Esophagus muscularis mucosa (tissue), 4 donors: ENCODE measurements at places on chromosomes 7 and 10. TPM values are rescaled to one million over a fixed set of nuclear protein-coding genes. Genes with fewer than 3 reads are reported as not detected.
A peak's percentile ranks its signal among the peaks of the same experiment; 100 is the strongest.

The KIF11 gene
- total RNA-seq = 0.39 TPM

The ITGB8 gene
- 20.3 TPM for total RNA-seq

The EBLN1 gene
- total RNA-seq = not detected

The AEBP1 gene
- 234 TPM for total RNA-seq

The CDNF gene
- total RNA-seq = 0.83 TPM

The LIPN gene
- total RNA-seq = not detected

The GSTO2 gene
- 0.52 TPM for total RNA-seq

The PRKCQ gene
- 8.0 TPM for total RNA-seq

The ACHE gene
- total RNA-seq = 3.2 TPM

The GHRHR gene
- total RNA-seq = not detected

The NPTX2 gene
- 28.3 TPM for total RNA-seq

The PLCE1 gene
- total RNA-seq = 17.9 TPM

The GIMAP6 gene
- 25.7 TPM for total RNA-seq

The SKIDA1 gene
- 1.2 TPM for total RNA-seq

The C10orf53 gene
- total RNA-seq = not detected

DNA sequence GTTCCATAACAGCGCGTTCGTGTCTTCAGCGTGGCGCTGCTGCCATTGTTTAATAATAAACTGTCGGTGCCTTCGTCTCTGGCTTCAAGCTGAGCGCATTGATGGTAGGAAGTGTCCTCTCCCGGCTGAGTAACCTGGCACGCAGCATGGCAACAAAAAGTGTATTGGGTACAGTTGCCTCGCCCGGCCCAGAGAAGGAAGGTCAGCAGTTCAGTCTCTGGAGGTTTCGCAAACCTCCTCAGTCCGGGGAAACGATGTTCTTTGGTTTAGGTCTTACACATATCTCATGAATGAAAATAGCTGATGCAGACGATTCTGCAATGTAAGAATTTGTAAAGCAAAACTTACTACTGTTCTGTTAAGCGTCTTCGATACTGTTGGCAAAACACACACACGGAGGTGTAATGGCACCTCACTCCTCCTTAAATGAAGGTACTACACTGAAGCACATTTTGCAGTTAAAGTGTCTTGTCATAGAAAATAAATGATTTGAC lies 739 bp upstream of the CCDC186 start:
- DNase-seq = peak; percentile 92

- no peak for DNase-seq
Observed at GRCh38 chr10:123624086-123624485, 42.1 kb upstream of the GPR26 start.

DNA sequence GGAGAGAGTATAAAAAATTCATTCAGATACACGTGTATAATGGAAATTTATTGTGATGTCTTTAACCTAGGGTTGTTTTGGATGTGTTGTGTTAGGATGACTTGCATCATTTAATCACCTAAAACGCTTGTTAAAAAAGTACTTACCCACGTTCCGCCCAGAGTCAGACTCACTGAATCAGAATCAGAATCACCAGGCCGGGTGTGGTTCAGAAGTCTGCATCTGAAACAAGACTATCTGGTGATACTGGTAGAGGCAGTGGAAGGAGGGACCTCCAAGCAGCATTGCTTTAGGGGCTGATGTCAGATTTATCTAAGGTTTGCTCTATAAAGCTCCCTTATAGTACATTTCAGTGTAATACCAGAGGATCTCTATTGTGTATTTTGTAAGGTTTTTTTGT lies 20.5 kb upstream of the PLXDC2 start:
- no peak for DNase-seq

DNA sequence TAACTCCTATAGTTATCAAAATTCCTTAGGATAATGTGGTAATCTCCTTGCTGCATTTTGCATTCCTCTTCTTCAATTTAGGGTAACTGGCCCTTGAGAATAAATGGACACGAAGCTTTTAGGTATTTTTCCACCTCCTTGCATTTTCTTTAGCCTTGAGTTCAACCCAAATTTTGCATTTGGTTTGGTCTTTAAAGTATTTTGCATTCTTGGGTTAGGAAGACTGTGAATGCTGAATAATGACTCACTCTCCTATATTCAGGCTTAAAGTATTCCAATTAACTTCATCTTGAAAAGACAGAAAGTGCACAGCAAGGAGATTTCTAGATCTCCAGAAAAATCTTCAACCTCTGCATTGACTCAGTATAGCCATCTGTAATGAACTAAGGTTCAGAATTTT lies 47.3 kb downstream of the TFPI2 start:
- DNase-seq = no peak

DNA sequence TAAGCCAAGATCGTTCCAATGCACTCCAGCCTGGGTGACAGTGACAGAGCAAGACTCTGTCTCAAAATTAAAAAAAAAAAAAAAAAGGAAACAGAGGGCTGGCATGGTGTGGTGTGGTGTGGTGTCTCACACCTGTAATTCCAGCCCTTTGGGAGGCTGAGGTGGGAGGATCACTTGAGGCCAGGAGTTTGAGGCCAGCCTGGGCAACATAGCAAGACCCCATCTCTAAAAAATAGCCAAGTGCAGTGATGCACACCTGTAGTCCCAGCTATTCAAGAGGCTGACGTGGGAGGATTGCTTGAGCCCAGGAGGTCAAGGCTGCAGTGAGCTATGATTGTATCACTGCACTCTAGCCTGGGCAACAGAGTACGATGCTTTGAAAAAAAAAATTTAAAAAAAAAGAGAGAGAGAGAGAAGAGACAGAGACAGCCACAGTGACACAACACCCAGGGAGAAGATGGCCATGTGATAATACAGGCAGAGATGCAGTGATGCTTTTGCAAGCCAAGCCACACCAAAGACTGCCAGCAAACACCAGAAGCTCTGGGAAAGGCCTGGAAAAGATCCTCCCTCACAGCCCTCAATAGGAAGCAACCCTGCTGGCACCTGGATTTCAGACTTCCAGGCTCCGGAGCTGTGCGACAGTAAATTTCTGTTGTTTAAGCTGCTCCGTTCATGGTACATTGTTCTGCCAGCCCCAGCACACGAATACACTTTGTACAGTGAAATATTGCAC lies 19.3 kb upstream of the SRRM3 start:
- DNase-seq = no peak

- DNase-seq = no peak
Observed at GRCh38 chr10:59680199-59680598, 29.5 kb downstream of the SLC16A9 start.

DNA sequence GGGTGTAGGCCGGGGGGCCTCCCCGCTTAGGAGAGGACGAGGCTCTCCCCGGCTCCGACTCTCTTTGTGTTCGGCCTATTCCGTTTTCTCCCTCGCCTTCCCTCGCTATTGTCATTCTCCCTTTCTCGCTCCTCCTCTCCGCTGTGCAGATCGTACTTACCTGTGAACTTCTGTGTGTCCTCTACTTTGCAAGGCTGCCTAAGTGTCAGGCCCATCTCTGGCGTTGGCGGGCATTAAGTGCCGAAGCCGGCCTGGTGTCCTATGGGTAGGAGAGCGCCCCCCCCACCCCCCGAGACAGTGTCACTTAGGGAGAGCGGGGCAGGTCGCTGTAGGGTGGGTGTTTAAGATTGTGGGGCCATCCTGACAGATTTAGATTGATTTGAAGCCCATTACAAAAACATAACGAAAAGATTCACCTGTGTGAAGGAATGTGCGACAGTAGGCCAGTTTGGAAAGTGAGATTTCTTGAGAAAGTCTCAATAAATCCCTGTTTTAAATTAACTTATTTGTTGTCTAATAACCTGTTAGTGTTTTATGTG lies 579 bp downstream of the RBM33 start:
- no peak for DNase-seq

DNA sequence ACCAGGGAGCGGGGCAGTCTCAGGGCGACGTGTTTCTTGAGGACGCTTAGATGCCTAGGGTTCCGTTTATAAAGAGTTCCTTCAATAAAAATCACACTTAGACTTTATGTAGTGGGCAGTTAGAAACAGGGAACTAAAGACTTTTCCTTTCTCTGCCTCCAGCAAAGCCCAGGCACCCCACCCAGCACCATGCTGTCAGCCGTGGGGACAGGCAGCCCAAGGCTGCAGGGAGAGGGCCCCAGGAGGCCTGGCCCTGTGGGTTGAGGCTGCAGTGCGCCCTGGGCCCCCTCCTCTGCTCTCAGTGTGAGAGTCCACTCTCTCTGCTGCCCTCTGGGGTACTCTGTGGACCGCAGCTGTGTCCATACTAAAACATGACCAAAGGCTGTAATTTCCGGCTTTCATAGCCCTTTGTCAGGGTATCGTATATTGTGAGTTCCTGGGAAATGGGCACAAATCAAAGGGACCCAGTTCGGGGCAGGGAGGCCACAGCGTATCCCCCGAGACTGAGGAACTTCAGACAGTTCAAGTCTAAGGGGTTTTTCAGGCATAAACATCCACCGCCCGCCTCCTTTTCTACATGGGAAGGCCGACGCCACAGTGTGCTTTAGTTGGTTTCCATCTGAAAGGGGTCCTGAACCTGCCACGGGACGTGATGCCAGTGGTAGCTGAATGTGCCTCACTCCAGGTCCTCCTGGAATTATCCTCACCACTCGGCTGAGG lies 59.7 kb downstream of the DNAJB6 start:
- DNase-seq = no peak

DNA sequence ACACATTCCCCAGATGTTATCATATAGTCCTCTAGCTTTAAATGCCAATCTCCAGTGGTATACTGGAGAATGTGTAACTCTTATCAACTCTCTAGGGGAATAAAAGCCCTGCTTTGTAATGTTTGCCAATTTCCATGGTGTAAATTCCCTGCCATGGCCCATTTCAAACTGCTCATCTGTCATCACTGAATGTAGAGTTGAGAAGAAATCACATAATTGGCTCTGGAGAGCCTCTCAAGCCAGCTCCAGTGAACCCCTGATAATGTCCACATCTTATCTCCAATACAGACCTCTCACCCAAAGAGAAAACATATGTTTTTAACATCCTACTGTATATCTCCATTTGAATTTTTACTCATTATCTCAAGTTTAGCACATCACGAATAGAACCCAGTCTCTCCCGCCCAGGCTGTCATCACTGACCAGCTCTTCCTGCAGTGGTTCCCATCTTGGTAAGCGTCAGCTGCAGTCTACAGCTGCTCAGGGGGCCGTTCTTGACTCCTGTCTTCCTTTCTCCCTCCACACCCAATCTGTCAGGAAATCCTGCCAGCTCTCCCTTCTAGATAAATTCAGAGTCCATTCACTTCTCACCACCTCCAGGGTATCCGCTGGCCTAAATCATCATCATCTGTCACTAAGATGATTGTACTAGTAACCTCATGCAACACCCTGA lies 332.4 kb downstream of the FRMD4A start:
- DNase-seq = no peak

- no peak for DNase-seq
Observed at GRCh38 chr7:122600042-122600441, 98.9 kb downstream of the RNF133 start.

- DNase-seq = no peak
Observed at GRCh38 chr10:71727105-71727737, 7.6 kb upstream of the C10orf105 start.

GRCh38 chr10:125083576-125083920 lies 76.8 kb downstream of the CTBP2 start:
- no peak for DNase-seq

DNA sequence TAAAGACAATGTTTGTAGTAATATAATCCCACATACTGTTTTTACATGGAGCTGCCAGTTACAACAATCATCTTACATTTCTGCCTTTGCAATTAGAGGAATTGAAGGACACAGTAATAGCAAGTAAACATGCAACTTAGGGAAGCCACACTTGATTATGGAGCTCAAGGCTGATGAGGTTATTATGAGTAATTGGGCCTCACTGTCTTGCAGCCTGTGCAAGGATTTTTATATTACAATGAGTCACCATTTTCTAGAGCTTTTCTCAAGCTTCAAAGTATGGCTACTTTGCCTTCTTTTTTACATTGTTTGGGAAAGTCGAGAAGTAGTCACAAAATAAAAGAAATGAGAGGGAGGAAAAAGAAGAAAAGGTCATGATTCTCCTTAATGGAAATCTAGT lies 226.4 kb downstream of the KIAA1217 start:
- DNase-seq = no peak

DNA sequence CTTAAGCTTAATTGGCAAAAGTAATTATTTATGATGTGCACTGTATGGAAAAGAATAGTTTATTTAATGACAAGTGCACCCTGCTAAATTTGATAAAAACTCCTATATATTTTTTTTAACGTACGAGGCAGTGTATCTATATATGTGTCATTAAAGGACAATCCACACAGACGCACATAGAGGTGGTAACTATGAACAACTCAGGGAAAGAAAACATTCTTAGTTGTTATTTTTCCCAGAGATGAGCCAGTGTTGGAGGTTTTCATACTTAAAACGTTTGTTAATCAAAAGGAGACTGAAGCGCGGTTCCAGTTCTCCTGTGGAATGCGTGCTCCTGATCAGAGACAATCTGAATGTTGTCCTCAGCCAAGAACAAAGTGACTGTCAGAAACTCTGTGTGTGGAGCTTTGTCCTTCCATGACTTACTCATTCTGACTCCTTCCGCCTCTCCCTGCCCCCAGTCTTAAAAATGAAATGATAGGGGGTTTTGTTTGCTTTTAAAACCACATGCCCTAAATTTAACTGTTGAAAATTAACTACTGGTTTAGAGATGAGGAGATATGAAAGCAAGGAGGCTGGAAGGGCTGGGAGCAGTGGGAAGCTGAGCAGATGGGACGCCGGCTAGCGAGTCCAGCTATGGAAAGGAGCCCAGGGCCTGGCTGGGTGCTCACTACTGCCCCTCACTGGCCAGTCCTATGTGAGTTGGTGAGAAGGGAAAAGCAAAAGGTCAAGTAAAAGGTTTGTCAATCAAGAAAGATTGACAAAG lies 99.6 kb downstream of the SVIL start:
- no peak for DNase-seq

- DNase-seq = no peak
Observed at GRCh38 chr7:3021825-3022224, 21.8 kb downstream of the CARD11 start.
